Left cardiac atrium (tissue), 4 donors: ENCODE measurements at places on chromosomes 12 and 14. TPM values are rescaled to one million over a fixed set of nuclear protein-coding genes. Genes with fewer than 3 reads are reported as not detected.
A peak's percentile ranks its signal among the peaks of the same experiment; 100 is the strongest.

Gene EFS
- total RNA-seq: 5.8 TPM

Gene PHLDA1
- total RNA-seq: 9.4 TPM

Gene IFNG-AS1
- total RNA-seq: 1.0 TPM

Gene IQSEC3
- 4.0 TPM for total RNA-seq

Gene RNASE7
- total RNA-seq: not detected

Gene BDKRB1
- total RNA-seq: 1.0 TPM

Gene CDH24
- total RNA-seq: 1.6 TPM

Gene GLI1
- total RNA-seq: 1.2 TPM

Gene BCL2L14
- not detected for total RNA-seq

Gene MIP
- total RNA-seq: not detected

Gene ANAPC7
- total RNA-seq: 32.7 TPM

Gene PTCSC3
- not detected for total RNA-seq

Gene HOXC11
- total RNA-seq: not detected

DNA sequence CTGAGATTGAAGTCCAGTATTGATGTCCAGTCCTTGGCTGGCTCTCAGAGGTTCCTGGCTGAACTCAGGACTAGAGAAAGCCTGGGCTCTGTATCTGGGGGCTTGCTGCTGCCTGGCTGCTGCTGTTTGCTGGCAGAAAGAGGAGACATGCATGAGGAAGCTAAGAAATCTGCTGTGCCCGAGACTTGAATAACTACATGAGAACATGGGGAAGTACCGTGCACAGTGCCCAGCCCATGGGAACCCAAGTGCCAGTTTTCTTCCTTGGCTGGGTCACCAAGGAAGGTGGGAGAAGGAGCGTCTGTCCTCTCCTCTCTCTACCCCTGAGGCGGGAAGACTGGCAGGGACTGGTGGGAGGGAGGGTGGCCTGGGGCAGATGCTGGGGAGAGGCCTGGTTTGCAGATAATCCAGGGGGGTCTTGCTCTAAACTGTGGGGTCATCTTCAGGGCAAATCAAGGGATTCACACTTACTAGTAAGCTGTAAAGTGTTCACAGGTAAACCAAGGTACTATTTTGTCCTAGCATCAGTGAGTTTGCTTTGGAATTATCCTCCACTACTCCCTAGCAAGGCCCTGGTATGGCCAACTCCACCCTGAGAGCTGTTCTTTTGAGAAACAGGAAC lies 13.8 kb upstream of the ZFP36L1 start:
- no peak for DNase-seq

GRCh38 chr12:69501154-69501895 lies 31.1 kb downstream of the FRS2 start:
- no peak for DNase-seq

DNA sequence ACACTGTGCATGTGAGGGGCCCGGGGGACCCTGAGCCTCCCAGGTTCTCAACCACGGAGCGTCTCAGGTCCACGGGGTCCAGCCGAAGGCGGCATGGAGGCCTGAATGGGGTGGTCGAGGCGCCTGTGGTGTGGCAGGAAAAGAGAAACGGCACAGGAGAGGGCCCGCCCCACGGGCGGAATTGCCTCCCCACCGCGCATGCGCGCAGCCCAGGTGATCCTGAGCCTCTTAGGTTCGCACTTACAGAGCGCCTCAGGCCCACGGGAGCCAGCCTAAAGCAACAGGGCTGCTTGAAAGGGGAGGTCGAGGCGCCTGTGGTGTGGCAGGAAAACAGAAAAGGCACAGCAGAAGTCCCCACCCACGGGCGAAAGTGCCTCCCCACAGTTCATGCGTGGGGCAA lies 311.0 kb downstream of the ALG10 start:
- no peak for DNase-seq

GRCh38 chr14:81533212-81533535 lies 479 bp downstream of the SEL1L start:
- no peak for DNase-seq

DNA sequence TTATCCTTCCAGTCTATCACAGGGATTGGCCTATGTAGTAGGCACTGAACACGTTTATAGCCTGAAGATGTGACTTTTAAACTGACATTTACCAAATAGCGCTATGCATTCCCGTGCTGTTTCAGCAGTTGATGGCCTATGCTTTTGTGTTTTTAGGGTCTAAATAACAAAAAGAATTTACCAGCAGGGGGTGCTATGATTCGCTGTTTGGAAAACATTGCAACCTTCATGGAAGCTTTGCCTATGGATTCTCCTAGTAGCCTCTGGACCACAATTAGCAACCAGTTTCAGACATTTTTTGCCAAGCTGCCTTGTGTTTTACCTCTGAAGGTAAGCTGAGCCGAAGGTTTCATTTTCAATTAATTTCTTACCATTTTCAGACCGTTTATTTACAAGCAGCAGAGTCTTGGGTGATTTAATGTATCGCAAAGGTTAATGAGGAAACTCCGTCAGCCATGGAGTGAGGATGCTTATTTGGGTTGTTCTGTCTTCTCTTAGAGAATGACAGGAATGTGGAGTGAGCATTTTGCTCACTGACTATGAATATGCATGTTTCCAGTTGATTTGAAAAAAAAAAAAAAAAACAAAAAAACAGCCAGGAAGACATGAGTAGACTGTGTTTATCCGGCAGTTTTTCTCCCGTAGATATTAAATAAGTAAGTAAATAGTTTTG lies 133.1 kb downstream of the PRIMA1 start:
- DNase-seq: no peak

DNA sequence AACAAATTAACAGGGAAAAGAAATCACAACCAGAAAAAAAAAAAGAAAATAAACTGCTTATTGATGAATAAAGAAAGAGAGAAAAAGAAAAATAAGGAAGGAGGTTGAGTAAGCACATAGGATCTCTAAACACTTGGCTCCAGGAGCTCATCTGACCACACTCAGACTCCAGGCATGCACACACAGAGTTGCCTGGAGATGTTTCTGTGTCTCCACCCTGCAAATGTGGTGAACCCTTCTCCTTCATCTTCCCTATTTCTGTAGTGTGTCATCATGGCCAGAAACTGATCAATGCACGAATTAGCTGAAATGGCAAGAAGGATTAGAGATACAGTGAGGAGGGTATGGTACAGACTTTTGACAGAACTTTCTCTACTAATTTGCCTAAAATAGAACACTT lies 20.2 kb downstream of the OR4N2 start:
- DNase-seq: no peak

DNA sequence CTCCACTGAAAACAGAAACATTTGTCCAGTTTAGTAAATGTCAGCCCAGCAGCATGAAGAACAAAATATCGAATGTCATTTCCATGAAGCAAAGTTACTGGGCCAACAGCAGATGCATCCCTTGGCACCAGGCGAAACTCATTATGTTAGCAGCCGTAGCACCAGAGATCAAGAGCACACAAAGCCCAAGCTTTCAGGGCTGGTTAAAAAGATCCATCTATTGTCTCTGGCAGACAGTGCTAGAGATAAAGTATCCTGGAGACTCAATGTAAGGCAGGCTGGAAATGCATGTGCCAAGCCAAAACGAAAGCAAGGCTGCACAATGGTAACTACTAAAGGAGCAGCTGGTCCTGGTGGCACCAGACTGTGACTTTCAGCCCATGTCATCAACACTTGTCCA lies 120.3 kb upstream of the PLEKHG7 start:
- DNase-seq: no peak

DNA sequence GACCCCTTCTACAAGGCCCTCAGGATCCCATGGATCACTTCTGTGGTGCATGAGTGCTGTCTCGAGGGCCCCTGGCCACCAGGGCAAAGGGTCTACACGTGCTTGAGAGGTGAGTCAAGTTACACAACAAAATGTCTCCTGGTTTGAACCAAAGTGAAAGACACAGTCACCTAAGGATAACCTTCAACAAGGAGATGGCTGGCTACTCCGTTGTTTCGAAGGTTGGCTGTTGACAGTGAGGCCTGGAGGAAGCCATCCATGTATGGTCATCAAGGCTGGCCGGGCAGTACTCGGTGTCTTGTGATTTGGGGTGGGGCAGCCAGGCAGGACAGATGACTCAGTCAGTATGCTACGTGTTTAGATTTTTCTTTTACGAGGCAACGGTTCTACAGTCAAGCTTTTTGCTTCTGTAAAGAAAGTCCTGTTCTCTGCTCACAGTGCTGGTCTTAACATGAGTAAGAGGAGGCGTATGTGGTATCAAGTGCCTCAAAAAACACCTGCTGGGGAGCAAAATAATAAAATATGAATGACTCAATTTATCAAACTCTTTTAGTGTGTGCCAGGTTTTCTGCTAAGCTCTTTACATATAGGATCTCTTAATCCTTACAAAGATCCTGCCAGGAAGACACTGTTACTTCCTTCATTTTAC lies 18.0 kb upstream of the NT5DC3 start:
- peak; percentile 34 for DNase-seq

DNA sequence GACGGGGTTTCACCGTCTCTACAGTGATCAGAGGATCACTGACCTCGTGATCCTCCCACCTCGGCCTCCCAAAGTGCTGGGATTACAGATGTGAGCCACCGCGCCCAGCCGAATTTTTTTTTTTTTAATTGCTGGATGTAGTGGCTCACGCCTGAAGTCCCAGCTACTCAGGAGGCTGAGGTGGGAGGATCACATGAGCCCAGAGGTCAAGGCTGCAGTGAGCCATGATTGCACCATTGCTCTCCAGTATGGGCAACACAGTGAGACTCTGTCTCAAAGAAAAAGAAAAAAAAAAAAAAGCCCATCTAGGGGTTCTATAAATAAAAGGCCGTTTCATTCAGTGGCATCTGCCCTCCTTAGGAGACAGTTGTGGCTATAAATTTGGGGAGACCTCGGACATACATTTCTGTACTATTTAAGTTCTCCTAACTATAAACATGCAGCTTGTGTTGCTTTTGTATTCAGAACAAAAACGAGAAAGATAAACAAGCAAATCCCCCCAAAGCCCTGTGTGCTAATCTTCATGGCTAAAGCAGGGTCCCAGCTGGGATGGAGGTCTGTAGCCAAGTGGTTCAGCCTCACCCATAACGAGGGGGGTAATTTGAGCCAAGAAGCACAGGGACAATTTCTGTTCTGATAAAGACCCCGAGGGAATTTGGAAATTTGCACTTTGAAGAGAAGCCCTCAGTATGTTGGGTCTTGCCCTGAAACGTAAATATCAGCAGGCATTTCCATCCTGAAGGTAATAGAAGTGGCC lies 35.0 kb upstream of the BCL7A start:
- DNase-seq: no peak

DNA sequence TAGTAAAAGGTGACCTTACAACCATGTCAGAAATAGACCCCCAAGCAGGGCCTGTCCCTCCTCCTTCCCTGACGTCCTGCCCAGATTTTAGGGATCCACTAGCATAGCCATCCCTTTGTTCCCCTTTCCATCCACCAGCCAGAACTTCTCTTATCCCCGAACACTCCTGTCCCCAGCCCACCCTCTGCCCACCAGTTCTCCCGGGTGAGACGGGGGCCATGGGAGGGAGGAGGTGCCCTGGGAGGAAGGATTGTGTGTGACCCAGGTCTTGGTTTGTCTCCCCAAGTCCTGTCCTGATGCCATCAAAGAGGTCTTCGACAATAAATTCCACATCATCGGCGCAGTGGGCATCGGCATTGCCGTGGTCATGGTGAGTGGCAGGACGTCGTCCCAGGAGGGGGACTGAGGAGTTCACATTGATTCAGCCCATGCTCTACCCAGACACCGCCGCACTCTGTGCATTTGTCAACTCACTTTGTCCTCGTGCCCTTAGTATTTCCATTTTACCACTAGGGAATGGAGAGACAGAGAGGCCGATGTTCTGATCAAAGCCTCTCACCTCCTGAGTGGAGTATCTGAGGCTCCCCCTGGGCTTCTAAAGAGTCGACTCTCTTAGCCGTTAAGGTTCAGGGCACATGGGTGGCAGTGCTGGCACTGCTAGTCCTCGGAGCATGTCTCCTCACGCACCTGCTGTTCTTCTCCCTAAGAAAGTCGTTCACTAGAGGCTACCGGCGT lies 35.9 kb downstream of the CD9 start:
- no peak for DNase-seq

DNA sequence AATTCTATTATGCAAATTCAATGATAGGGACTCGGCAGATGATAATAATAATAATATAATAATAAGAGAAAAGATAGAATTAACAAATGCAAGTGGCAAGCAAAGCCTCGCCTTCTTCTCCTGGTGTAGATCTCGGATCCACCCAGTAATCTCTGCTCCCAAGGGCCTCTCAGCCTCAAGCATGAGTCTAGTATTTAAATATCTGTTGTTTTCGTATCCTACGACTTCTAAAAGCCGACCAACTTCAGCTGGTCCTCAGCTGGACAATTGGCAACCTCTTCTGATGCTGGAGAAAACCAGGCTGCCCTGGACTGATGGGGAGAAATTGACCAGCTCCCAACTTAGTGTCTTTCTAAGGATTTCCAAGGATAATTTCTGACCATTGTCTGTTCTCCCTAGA lies 14.0 kb upstream of the MAP1LC3B2 start:
- no peak for DNase-seq

DNA sequence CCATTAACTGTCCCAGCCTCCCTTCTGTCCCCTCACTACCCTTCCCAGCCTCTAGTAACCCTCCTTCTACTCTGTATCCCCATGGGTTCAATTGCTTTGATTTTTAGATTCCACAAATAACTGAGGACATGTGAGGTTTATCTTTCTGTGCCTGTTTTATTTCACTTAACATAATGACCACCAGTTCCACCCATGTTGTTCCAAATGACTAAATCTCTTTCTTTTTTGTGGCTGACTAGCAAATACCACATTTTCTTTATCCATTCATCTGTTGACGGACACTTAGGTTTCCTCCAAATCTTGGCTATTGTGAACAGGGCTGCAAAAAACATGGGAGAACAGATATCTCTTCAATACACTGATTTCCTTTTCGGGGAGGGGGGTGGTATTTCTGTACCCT lies 65.7 kb downstream of the PRKD1 start:
- DNase-seq: no peak

DNA sequence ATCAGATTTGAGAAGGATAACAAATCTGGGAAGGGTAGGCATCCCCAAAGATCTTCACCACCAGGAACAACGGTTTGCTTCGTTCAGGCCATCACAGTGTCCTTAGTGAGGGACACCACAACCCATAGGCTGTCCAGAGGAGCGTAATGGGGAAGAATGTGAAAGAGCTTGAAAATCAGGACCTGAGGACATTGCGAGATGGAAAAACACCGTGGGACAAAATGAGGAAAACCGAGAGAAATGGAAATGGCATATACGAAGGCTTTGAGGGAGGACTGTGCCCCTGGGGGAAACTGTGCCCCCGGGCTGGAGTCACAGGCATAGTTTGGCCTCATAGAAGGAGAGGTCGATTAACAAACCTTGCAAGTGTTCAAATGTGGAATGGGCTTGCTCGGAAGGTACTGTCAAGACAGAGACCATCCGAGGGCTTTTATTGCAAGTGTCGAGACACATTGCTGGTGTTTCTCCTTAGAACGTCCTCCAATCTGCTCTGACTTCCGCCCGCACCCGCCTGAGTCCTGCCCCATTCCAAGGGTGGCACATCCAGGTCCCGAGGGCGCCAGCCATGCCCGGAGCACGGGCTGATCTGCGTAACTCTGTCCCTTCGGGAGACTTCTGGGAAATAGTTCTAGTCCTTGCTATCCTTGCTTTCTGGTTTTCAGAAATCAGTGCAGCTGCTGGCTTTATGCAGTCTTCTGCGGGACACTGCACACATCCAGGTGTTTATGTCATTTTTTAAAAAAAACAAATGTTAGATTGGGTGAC lies 885 bp upstream of the PALS1 start:
- DNase-seq: peak; percentile 67
